ENCODE measurements at places on chromosomes 16 and 17.

GRCh38 chr16:69166221-69166833 is 20.6 kb upstream of the SNTB2 start:
- DNase-seq: no peak

GRCh38 chr16:83351846-83352245 is 455.9 kb upstream of the HSBP1 start:
- no peak for DNase-seq

- no peak for DNase-seq
These were observed 11.2 kb upstream of the CPSF4L start for GRCh38 chr17:73272906-73273218.

DNA sequence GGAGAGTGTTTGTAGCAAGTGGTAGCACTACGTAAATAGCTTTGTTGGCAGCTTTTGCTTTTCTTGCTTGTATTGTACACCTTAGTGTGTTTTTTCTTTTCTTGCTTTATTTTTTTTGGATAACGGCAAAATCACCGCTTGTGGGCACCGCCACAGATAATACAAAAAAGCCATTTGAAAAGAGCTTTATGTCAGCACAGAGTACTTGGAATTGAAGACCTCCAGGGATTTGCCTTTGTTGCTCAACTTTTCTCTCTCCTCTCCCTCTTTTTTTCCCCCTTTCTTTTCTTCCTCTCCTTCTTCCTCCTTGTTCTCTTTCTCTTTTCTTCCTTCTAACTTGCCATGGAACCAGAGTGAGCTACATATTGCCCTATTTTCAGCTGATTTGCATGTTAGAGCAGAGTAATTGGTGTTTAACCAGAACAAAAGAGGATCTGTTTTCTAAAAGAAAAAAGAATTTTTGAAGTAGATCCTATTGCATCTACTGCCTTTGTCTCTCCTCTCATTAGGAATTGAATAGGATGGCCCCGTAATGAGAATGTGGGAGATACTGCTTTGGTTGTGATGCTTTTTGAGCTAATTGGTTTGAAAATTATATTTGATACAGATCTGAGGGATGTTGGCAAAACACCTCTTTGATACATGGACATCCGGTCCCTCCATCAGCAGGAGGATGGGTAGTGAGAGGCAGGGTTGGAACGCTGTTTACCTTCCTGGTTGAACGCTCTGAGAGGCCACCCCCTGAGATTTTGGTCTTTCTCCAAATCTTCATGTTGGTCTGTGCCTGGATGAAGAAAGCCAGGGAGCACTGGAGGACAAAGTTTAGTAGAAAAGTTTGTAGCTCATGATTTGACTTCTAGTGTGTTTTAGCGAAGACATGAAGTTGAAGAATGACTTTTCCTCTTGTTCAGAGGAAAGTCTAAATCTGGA is 85.6 kb downstream of the MSI2 start:
- no peak for DNase-seq

DNA sequence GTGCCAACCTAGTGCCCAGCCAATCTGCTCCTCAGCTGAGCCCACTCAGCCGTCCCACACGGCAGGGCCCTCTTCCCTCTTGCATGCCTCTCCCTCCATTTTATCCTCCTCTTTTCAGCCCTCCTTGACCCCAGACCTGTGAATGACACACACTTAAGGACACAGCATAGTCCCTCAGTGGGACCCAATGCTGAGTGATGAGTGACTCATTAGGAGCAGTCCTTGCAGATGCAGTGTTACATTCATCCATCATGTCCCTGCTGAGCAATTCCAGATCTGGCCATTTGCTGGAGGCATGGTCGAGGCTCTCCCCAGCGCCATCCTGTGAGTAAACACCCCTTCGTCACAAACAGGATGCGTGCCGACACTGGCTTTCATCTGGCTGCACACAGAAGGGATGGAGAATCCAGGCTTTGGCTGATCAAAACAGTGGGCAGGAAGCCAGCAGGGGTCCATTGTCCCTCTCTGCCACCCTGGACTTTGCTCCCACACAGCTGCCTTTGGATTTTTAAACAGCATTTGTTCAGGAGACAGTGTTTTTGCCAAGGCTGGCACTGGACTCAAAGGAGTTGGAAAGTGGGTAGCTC is 122.6 kb downstream of the AXIN2 start:
- DNase-seq: no peak

DNA sequence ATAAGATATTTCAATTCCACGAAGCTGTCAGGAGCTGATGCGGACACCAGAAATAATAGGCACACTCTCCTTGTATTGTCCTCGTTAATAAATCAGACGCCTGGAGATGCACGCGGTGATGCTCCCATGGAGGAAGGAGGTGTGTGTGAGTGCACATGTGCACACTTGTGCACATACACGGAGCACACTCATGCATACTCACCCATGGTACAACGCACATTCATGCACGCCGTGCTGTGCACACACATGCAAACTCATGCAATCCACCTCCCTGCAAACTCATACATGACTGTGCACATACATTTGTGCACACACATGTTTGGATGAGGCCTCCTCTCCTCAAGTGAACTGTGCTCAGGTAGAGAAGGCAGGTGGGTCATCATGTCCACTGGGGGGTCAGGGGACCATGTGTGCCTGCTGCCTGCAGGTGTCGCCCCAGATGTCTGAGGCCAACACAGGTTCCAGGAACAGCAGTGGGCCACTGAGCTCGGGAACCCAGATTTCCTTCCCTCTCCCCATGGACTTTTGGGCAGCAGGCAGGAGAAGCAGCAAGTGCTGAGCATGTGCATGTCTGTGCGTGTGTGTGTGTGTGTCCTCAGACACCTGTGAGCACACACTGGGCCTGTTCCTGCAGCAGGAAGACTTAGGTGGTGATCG is 165.3 kb downstream of the SDK2 start:
- no peak for DNase-seq

- no peak for DNase-seq
These were observed 30.5 kb downstream of the KSR1 start for GRCh38 chr17:27486741-27487140.

DNA sequence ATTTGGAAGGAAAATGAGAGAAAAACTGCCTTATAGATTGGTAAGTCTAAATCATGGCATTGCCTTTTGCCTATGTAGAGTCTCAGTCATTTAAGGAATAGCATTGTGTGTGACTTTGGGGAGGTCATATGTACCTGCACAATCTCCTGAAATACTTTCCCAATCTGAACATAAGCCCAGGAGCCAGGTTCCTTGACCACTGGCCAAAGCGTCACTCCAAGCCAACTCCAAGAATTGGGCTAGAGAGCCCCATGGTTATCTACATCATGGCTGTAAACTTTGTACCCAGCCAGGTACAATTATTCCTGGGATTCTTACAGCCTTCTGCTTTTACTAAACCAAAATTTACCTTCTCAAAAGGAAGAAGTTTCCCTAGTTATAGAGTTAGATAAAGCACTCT is 40.8 kb upstream of the MED13 start:
- no peak for DNase-seq

DNA sequence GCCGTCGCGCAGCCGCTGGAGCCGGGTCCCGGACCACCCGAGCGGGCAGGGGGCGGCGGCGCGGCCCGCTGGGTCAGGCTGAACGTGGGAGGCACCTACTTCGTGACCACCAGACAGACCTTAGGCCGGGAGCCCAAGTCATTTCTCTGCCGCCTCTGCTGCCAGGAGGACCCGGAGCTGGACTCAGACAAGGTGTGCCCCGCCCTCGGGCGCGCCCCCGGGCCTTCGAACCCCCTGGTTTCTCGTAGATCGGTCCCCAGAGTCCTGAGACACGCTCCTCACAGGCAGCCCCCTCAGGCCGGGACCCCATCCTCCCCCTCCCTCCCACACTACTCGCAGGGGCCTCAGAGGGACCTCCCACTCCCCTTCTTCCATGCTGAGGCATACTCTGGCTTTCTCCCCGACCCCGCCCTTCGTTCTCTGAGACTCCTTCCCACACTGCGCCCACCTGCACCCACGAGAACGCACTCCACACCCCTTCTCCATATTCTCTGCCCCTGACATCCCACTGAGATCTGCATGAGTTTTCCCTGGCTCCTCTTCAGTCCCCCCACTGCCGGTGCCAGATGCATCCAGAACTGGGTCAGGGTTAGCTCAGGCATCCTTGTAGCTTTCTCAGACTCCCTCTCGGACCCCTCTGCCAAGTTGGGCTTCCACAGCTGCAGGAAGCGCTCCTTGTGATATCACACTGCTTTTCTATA is 523 bp downstream of the KCTD2 start:
- DNase-seq: no peak

GRCh38 chr16:35364263-35364662 is 1904.9 kb downstream of the TP53TG3F start:
- DNase-seq: no peak

- no peak for DNase-seq
These were observed 963 bp downstream of the COPRS start for GRCh38 chr17:31857920-31858641.

DNA sequence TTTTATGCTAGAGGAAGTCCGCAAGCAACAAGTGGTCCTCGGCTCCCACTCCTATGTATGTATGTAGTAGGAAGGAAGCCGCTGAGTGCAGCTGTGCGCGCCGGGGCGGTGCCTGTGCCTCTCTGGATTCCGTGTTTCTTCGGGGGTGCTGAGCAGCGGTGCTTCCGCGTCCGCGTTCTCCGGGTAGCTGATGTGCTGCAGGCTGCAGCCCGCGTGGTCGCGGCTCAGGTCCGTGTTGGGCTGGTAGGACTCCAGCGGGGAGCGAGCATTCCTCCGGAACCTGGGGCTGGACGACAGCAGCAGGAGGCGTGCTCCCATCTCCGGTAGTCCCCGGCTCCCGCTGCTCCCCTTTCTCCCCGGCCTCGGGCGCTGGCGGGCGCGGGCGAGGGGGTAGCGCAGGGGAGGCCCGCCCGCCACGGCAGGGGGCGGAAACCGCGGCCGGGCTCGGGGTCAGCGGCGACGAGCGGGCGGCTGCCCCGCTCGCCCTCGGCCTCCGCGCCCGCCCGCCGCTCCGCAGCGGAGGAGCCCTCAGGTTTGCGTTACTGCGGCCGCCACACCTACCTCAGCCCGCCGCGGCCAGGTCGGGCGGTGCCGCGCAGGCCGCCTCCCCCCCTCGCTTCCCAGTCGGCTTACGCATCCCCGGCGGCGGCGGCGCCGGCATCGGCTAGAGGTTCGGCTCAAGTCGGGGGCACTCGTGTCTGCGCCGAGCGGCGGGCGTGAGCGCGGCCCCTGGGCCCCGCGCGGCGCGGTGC is 487 bp downstream of the C17orf67 start:
- peak; percentile 32 for DNase-seq

- DNase-seq: no peak
These were observed 448.1 kb upstream of the CA10 start for GRCh38 chr17:52606590-52606989.

DNA sequence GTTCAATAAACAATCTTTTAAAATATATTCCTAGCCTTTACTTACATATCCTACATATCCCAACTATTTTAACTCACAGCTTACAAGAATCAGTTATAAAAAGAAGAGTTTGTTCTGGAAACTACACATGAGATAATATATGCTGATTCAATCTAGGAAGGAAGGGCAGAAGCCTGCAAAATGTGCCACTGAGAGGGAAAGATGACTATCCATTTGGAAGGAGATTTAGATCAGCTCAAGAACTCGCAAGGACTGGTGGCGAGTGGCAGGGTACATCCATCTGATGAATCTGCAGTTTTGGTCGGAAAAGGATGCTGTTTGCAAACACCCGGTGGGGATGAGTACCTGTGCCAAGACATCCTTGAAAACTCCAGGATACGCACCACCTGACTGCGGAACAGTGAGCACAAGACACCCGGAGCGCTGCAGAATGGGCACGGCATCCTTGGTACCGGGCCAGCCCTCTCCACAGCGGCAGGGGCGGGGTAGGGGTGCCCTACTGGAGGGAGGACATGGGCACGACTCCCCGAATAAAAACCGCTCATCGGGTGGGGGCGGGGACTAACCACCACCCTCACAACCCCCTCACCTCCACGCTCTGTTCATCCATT is 723 bp downstream of the TRIM37 start:
- peak; percentile 54 for DNase-seq

GRCh38 chr17:5592382-5592781 is 8.1 kb upstream of the NLRP1 start:
- DNase-seq: no peak

DNA sequence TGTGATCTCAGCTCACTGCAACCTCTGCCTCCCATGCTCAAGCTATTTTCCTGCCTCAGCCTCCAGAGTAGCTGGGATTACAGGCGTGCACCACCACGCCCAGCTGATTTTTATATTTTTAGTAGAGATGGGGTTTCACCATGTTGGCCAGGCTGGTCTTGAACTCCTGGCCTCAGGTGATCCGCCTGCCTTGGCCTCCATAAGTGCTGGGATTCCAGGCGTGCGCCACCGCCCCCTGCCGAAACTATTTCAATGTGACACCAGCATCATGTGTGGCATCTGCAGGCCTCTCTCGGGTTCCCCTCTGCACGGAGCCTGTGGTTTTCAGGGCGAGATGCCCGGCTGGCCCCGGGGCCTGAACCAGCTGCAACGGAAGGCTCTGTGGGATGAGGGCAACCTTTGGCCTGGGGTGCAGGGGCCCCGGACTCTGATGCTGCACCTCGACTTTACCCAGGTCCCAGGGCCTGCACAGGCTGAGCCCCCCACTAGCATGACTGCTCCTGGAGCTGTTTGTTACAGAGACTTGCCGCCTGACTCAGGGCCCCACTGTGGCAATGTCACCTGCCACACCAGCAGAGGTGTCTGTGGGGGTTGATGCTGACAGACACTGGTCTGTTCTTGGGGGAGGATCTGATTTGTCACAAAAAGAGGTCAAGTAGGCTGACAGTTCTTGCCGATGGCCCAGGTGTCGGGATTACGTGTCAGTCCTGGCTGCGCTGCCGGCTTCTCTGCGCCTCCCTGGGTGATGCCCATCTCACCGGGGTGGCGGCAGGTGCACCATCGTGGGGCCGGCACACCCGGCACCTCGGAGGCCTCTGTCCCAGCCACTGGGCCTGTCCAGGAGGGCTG is 8.6 kb upstream of the TEX19 start:
- DNase-seq: no peak

DNA sequence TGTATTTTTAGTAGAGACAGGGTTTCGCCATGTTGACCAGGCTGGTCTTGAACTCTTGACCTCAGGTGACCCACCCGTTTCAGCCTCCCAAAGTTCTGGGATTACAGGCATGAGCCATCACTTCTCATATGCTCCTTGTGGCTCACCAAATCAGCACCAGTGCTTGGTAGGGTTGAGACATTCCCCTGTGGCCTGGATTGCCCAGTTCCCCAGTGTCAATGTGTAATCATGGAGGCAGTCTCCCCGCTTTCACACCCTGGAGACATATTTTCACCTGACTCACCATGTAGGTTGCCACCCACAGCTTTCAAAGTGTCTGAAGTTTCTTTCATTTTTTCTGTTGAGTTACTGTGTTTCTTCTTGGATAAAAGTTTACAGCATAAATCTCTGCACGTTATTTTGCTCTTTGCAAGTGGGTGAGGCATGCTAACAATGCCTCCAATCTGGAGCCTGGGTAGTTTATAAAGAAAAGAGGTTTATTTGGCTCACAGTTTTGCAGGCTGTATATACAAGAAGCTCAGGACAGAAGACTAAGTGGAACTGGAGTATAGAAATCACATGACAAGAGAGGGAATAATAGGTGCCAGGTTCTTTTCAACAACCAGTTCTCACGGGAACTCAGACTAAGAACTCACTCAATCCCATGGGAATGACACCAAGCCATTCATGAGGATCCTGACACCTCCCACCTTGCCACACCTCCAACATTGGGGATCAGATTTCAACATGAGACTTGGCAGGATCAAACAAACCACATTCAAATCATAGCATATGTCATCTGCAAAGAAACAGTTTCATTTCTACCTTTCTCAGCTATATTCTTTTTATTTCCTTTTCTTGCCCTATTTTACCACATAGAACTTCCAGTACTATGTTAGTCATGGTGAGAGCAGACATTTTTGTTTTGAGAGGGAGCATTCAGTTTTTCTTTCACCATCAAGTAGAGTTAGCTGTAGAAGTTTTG is 113.2 kb downstream of the PHKB start:
- no peak for DNase-seq

GRCh38 chr17:43750153-43750552 is 8.4 kb downstream of the SOST start:
- no peak for DNase-seq

Measured in stimulated activated CD8-positive, alpha-beta memory T cell treated with anti-CD3 and anti-CD28 coated beads, Interleukin-4, amount 100 ng/mL, for 1 hour (primary cell).